ENCODE measurements at places on chromosomes 1 and 21. TPM values are rescaled to one million over a fixed set of nuclear protein-coding genes. Genes with fewer than 3 reads are reported as not detected.

- no peak for DNase-seq
Observed at GRCh38 chr1:160007577-160008200, 24.1 kb downstream of the PIGM start.

GRCh38 chr1:30042438-30043147 lies 680.8 kb downstream of the MATN1 start:
- no peak for DNase-seq

GRCh38 chr1:223618680-223619079 lies 46.8 kb downstream of the CAPN8 start:
- DNase-seq: no peak

DNA sequence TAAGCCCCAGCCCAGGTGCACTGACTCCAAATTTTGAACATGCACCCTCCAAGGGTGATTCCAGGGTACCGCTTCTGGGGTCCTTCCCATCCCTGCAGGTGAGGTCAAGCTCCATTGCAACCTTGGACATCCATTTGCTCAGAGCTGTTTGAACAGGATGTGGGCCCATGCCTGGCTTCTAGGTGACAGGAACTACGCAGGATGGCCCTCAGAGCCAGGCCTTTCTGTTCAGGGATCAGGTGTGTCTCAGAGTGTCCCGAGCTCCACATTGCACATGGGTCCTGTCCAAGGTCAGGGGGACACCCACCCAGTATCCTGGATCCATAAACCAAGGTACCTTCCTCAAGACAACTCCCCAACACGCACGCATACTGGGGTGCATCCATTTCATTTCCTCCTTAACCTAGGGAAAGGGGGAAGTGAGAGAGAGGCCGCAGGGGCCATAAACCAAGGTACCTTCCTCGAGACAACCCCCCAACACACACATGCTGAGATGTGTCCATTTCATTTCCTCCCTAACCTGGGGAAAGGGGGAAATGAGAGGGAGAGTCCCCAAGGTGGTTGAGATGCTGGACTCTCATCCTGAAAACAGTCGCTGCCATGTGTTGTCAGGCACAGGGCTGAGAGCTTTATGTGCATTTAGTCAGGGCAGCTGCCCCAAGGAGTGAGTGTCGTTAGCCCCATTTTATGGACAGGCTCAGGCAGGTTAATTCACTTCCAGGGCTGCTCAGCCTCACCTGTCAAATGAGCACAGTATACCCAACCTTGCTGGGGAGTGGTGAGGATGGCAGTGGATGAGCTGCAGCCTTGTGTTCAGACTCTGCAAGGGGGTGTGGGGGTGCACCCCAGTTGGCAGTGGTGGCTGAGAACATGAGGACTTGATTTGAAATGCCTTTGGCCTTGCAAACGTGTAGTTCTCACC lies 2.1 kb downstream of the SLC66A1 start:
- DNase-seq: no peak

GRCh38 chr1:244154872-244155531 lies 103.9 kb downstream of the ZBTB18 start:
- peak; percentile 64 for DNase-seq

SPOCD1 gene
- total RNA-seq: 21.5 TPM

GRCh38 chr1:248825136-248825535 lies 579 bp downstream of the SH3BP5L start:
- peak; percentile 22 for DNase-seq

OR6K6 gene
- total RNA-seq: not detected

DNA sequence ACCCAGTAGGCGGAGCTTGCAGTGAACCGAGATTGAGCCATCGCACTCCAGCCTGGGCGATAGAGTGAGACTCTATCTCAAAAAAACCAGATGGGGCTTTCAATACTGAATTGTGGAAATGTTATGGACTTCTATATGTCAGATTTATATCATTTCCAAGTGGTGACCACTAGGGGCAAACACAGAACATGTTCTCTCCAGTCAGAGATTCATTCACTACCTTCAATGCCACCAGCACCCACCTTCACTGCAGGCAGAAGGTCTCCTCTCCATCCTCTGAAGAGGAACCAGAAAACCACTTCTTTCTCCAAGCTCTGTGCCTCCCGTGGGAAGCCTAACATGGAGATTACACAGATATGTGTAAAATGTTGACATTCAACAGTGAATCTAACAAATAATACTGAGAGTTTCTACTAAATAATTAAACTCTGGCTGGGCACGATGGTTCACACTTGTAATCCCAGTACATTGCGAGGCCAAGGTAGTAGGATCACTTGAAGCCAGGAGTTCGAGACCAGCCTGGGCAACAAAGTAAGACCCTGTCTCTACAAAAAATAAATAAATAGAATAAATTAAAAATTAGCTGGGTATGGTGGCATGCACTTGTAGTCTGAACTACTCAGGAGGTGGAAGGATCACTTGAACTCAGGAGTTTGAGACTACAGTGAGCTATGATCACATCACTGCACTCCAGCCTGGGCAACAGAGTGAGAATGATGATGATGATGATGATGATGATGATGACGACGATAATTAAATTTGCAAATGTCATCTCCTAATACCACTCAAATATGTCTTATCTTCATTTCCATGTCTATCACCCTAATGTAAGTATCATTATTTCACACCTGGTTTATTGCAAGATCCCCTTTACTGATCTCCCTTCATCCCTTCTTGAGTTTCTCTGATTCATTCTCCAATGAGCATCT lies 151.1 kb downstream of the ZNF281 start:
- no peak for DNase-seq

SH2D1B gene
- 1.1 TPM for total RNA-seq

DNA sequence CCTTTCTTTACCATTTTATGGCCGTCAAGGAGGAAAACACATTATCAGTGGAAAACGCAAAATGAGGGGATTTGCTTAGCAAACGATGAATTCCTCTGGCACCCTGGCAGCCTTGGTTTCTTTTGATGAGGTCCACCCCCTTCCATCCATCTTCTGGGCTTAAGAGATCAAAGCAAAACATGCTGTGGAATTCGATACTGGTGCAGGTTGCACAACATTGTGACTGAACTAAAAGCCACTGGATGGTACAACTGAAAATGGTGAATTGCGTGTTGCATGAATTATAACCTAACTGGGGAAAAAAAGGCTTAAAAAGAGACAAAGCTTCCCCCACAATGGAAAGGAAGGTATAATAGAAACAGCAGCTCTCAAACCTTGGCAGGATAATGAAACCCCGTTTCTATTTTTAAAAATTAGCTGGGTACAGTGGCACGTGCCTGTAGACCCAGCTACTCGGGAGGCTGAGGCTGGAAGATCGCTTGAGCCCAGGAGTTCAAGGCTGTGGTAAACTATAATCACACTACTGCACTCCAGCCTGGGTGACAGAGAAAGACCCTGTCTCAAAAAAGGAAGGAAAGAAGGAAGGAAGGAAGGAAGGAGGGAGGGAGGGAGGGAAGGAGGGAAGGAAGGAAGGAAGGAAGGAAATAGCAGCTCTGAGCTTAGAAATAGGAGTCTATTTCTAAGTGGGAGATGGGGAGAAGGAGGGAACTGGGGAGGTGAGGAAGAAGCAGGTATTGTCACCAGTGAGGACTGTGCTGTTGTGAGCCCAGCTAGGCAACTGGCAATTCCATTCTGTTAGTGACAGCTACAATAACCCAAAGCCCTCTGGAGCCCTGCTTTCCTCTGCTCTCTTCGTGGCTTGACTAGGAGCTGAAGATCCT lies 29.0 kb upstream of the LGALS8 start:
- no peak for DNase-seq

DNA sequence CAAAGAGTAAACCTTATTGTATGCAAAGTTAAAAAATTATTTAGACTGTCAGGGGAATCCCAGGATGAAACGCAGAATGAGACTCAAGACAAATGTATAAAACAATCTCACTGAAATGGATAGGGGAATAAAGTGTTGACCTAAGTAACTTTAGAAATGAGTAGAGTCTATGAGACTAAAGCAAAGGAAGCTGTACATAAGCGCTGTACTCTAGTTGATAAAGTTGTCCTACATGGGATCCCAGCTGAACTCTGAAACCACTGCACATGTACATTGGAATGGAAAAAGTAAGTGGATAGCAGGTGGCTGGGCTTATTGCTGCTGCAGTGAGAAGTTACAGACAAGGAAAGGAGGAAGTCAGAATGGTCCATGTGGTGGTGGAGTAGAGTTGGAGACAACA lies 18.7 kb downstream of the MMEL1 start:
- no peak for DNase-seq

Data from upper lobe of left lung (tissue), 6 donors.